ENCODE measurements at places on chromosomes 5 and 9. TPM values are rescaled to one million over a fixed set of nuclear protein-coding genes. Genes with fewer than 3 reads are reported as not detected.

DNA sequence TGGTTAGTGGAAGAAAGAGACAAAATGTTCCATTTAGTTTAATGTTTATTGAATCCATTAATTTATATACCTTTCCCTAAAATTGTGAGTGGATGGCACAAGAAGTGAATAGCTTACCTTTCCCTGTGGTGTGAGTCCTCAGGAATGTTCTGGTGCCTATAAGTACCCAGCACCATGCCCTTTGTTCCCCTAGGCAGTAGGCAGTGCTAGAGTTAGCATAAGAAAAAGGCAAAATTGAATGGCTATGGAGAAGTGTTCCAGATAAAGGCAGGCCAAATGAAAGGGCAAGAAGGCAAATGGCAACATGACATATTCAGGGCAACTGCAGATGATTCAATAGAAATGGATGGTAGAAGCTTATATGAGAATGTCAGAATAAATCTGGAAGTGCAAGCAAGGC is 370.8 kb upstream of the PTGER4 start:
- DNase-seq, result no peak

The GFRA3 gene
- 0.32 TPM for total RNA-seq

DNA sequence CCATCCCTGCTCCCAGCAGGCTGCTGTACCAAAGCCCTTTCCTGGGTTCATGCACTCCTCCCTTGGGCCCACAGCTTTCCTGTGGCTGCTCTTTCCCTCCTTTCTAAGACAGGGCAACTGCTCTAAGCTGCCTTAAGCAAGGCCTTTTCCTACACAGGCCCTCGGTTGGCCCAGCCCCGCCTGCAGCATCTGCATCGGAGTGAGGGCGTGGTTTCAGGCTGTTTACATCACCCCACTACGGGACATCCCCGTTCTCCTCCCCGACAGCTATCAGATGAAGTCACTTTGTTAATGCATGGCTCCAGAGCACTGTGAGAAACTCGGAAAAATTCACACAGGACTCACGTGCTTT is 3.4 kb downstream of the DPH7 start:
- DNase-seq, result no peak

The CDH9 gene
- not detected for total RNA-seq

DNA sequence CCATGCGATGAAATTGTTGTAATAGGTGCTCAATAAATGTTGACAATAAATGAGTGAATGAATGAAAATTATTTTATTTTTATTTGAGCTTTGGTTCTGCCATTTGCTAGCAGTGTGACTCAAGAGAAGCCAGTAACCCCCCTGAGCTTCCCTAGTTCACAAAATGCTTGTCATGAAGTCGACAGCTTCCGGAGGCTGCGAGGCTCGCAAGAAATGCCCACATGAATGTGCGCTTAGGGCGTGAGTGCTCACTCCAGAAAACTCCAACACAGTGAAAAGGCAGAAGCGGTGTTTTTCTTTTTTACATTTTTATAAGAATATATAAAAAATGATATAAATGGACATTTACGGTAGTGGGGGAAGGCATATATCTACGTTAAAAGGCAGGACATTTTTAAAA is 26.5 kb downstream of the CDKN2A start:
- DNase-seq, result no peak

The HTR1A gene
- not detected for total RNA-seq

Data from activated T-helper 2 cell treated with anti-CD3 and anti-CD28 coated beads, Interferon-gamma antibody, Interleukin-2, Interleukin-4, amounts not matched to agents 10 μg/mL and 5 μg/mL and 100 μg/mL, durations not matched to agents 14 hours and 24 hours and 36 hours (primary cell).